Thoracic aorta (tissue), 2 donors: ENCODE measurements at places on chromosomes 3 and 15. TPM values are rescaled to one million over a fixed set of nuclear protein-coding genes. Genes with fewer than 3 reads are reported as not detected.

- H3K27ac ChIP-seq, result no peak overlapping the region
- H3K4me1 ChIP-seq, result peaks cover 23% of the 10 kb centered on the region
- no peaks in the 10 kb centered on the region for H3K36me3 ChIP-seq
Observed at GRCh38 chr15:66290007-66290406, 3.4 kb upstream of the DIS3L start.

- H3K4me1 ChIP-seq, result no peaks in the 10 kb centered on the region
- no peaks in the 10 kb centered on the region for H3K27me3 ChIP-seq
- peaks cover 14% of the 10 kb centered on the region for H3K36me3 ChIP-seq
Observed at GRCh38 chr3:20130106-20130505, 55.9 kb downstream of the SGO1 start.

DNA sequence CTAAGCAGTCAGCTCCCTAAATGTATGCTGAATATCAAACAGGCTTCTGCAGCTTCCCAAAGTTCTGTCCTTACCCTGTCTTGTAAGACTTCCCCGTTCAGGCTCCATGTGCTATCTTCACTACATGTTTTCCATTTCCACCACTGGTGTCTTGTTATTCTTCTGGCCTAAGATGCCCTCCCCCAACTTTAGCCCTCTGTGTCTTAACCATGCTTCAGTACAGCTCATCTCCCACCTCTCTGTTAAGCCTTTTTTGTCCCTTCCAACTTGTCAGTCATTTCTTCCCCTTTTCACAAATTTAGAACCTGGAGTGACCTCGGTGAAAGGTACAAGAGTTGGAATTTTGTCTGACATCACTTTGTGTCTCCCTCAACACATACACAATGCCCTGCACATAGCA, 151.7 kb upstream of the TBL1XR1 start:
- H3K27me3 ChIP-seq, result no peaks in the 10 kb centered on the region
- no peak overlapping the region for H3K4me3 ChIP-seq
- DNase-seq, result no peak
- H3K4me1 ChIP-seq, result peaks cover 70% of the 10 kb centered on the region

DNA sequence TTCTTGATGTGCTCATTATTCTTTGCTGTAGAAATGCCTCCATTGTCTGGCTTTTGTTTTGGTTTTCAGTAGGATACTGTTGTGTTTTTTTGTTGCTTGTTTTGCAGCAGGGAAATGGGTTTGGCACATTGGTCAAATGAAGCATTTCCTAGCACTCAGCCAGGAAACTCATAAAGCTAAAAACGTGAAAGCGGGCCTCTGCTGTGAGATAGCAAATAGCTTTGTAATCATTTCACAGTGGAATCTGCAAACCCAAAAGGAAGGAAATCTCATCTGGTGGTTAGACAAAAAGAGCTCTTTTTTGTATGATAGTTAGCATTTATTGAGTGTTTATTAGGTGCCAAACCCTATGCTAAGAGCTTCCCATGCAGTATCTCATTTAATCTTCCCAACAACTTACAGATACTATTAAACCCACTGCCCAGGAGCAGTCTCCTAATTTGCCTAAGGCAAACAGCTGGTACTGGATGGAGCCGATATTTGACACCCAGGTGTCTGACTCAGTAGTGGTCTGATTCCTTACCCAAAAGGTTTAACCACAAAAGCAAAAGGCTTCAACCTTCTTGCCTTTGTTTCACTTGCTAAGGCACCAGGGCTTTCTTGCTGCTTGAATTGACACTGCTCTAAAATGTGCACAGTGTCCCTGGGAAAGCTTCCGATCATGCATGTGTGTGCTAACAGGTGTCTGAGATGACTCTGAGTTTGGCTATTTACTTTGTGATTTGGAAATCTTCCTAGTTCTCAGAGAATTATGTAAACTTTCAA, 527.9 kb upstream of the MDFIC2 start:
- DNase-seq, result no peak
- H3K4me3 ChIP-seq, result no peak overlapping the region
- H3K36me3 ChIP-seq, result no peaks in the 10 kb centered on the region
- no peaks in the 10 kb centered on the region for H3K27me3 ChIP-seq

DNA sequence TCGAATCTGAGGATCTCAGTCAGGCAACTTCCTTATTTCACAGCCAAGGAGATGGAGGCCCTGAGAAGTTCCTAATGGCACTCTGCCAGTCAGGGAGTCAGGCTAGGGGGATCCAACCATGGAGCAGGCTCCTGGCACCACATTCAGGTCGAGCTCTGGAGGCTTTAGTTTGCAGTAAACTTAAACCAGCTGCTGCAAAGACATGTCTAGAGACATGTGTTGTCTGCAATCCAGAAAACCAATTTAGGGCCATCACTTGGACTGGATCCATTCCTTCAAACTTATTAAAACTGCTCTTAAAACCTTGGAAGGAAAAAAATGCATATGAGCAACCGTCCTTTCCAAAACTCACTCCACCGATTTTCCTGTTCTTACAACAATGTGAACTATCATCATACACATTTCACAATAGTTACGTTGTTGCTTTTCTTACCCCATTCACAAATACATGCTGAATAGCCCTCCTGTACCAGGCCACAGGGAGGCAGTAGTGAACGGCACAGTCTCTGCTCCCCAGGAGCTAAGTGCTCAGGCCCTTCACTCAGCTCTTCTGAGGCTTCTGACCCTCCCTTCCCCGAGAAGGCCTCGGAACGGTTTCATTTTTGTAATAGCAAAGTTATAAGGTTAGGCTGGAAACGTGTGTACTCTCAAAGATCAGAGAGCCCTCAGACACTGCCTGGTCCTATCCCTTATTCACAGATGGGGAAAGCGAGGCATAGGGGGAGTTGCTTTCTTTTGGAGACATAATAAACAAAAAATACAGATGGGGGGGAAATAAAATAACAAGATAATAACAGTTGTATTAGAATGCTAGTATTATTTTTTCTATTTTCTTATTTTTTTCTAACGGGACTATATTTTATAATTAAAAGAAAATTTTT, 20.1 kb downstream of the RFT1 start:
- H3K36me3 ChIP-seq, result peaks cover 15% of the 10 kb centered on the region
- no peaks in the 10 kb centered on the region for H3K27me3 ChIP-seq
- no peak for DNase-seq
- H3K4me1 ChIP-seq, result no peaks in the 10 kb centered on the region
- no peak overlapping the region for H3K4me3 ChIP-seq
- H3K27ac ChIP-seq, result no peak overlapping the region

- H3K36me3 ChIP-seq, result no peaks in the 10 kb centered on the region
- H3K27me3 ChIP-seq, result no peaks in the 10 kb centered on the region
- no peak overlapping the region for H3K27ac ChIP-seq
Observed at GRCh38 chr3:14876921-14877333, 58.2 kb downstream of the FGD5 start.

The BOC gene
- 23.4 TPM for total RNA-seq

The SLC12A1 gene
- 0.68 TPM for total RNA-seq

DNA sequence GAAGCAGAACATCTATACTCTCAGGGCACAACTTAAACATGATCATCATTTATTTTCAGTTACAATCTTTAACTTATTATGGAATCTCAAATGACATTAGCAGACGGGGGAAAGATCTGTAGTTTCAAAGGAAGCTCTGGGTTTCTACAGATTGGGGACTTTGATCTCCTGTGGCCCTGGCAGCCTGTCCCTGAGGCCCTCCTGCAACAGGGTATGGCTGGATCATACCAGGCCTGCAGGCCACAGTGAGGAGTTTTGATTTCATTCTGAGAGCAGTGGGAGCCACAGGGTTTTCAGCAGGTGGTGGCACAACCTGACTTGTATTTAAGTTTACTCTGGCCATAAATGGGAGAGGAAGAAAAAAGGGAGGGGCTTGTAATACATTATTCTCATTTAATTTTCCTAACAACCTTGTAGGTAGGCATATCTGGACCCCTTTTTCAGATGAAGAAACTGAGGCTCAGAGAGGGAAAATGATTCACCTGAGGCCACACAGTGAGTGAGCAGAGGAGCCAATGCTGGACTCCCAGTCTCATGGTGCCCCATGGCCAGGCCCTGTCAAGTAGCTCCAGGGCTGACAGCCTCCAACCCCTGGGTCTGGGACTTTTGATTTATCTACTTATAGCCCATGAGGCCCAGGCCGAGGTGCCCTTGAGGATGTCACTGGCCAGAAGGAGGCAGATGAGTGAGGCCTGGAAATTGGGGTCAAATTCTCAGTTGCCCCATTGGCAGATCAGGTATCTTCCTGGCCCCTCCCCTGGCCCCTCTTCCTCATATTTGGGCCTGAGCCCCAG, 71.0 kb downstream of the ATP2B2 start:
- H3K36me3 ChIP-seq, result no peaks in the 10 kb centered on the region
- no peaks in the 10 kb centered on the region for H3K27me3 ChIP-seq
- no peaks in the 10 kb centered on the region for H3K4me1 ChIP-seq
- no peak for DNase-seq
- H3K4me3 ChIP-seq, result no peak overlapping the region
- no peak overlapping the region for H3K27ac ChIP-seq

The CCDC54 gene
- total RNA-seq, result not detected

GRCh38 chr15:40743921-40744814, 10.9 kb downstream of the RMDN3 start:
- H3K4me3 ChIP-seq, result no peak overlapping the region
- no peak overlapping the region for H3K27ac ChIP-seq
- no peak for DNase-seq
- H3K4me1 ChIP-seq, result no peaks in the 10 kb centered on the region
- H3K27me3 ChIP-seq, result no peaks in the 10 kb centered on the region
- peaks cover 47% of the 10 kb centered on the region for H3K36me3 ChIP-seq

DNA sequence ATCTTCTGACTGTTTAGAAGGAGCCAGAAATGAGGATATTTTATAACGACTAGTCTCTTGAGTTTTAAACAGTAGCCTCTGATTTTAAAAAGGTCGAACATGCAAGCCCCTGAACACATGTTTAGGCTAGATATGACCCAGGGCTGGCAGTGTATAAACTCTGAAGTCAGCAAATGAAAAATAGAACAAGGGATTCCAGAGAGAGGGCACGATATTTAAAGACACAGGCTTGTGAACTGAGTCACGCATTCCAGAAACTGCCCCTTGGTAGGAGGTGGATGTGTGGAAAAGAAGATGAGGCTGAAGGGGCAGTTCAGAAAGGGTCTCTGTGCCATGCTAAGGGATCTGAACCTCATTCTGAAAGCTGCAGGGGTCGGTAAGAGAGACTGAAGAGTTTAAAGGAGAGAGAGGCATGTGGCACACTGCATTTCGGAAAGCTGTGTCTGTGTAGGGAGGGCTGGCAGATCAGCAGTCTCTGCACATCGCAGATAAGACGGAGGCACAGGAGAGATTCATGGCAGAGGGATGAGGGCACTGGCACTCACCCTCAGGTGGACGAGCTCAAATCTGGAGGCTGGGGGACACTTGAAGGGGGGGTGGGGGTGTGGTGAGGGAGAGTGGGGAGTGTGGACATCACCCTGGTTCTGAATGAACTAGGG, 22.1 kb downstream of the ST8SIA2 start:
- no peak overlapping the region for H3K27ac ChIP-seq
- no peaks in the 10 kb centered on the region for H3K27me3 ChIP-seq
- no peak for DNase-seq
- H3K36me3 ChIP-seq, result no peaks in the 10 kb centered on the region

DNA sequence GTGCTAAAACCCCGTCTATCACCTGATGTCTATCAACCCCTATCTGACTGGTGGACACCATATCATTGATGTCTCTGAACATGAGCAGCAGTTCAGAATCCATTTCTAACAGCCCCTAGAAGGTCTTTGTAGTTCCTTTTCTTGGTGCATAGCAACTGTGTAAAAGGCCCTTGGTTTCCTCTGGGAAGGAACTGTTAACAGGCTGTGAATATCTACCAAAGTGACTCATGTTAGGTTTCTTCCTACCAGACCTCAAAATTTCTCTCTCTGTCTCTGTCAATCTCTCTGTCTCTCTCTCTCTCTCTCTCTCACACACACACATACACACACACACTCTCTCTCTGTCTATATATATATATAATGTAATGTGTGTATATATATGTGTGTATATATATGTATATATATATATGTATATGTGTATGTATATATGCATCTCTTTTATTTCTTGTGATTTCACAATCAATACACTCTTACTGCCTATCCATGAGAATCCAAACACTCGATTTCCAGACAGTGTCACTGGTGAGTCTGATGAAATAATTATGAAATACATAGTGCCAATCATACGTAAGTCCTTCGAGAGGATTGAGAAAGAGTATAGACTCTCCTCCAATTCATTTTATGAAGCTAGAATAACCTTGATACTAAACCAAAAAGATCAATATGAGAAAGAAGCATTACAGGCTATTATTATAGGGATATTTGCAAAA, 335.9 kb upstream of the SLCO3A1 start:
- DNase-seq, result no peak
- H3K27me3 ChIP-seq, result no peaks in the 10 kb centered on the region
- no peak overlapping the region for H3K27ac ChIP-seq
- no peaks in the 10 kb centered on the region for H3K36me3 ChIP-seq
